Hematopoietic multipotent progenitor cell (in vitro differentiated cells): ENCODE measurements at places on chromosomes 16 and 17.

DNA sequence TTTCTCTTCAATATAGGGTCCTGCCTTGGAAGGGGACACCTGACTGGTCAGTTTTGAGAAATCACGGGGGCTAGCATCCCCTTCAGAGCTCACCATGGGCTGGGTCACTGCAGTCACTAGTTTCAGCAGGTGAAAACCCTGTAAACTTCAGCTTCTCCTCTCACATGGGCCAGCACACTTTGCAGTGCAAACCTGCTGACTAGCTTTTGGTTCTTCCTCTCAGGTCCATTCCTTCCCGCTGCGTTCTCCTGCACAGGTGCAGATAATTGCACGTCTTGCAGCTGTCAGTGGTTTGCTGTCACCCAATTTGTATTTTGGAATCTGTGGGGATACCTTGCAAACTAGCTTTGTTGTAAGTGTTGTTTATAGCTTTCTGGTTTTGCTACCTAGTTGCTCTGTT is 95.1 kb downstream of the LYRM1 start:
- no peak for DNase-seq

GRCh38 chr17:82297714-82298537 is 19.5 kb downstream of the CD7 start:
- peak; percentile 98 for DNase-seq

DNA sequence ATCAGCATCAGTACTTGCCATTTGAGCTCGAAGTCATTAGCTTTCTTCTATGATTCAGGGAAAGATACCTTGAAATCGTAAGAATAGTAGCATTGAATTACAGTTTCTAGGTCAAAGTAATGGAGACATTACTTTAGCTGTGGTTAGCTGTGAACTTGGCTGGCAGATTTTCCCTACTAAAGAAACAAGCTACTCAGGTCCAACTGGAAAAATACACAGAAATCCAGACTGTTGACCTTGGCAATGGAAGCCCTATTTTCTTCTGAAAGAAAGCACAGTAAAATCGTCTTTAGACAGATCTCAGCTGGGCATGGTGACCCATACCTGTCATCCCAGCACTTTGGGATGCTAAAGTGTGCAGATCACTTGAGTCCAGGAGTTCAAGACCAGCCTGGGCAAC is 13.4 kb upstream of the DNAJA2 start:
- DNase-seq, result no peak

DNA sequence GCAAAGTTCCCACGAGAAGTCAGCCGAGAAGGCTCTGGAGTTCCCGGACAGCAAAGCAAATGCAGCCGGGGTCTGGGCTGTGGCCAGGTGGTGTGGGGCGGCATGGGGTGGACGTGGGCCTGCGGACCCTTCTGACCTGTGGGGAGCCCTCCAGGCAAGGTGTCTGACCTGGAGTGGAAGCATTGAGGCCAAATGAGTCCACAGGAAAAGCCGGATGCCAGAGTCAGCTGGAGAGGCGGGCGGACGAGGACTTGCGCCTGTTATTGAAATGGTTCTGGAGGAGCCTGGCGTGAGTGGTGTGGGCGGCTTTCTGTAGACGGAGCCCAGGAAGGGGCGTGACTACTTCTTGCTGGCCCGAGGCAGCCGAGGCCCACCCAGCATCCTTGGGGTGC is 50.5 kb upstream of the ZNF750 start:
- no peak for DNase-seq

DNA sequence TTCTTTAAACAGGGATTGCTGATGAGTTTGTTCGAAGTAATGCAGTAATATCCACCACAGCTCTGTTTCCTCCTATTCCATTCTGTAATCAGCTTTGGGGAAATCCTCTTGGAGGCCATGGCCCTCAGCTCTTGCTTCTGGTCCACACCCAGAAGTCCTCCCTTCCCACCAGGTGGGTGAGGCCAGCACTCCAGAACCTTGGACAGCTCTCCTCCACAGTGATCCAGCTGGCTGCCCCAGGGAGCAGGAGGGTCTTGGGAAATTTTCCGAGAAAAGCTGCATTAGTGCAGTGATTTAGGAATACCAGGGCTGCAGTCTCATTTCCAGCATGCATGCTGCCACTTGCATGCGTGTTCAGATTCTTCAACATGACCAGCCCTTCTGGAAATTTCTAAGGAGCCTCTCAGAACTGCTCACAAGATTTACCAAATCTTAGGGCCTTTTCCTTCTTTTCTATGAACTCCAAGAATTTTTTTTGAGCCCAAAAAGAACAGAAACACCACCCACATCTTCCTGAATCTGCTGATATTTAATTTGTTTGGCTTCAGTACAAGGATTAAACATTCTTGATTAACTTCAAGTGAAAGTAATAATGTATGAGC is 4.2 kb downstream of the SMPD3 start:
- DNase-seq, result peak; percentile 38
